ENCODE measurements at places on chromosomes 11 and 22.

GRCh38 chr11:95014184-95014821 is 10.8 kb upstream of the KDM4E start:
- DNase-seq: no peak

DNA sequence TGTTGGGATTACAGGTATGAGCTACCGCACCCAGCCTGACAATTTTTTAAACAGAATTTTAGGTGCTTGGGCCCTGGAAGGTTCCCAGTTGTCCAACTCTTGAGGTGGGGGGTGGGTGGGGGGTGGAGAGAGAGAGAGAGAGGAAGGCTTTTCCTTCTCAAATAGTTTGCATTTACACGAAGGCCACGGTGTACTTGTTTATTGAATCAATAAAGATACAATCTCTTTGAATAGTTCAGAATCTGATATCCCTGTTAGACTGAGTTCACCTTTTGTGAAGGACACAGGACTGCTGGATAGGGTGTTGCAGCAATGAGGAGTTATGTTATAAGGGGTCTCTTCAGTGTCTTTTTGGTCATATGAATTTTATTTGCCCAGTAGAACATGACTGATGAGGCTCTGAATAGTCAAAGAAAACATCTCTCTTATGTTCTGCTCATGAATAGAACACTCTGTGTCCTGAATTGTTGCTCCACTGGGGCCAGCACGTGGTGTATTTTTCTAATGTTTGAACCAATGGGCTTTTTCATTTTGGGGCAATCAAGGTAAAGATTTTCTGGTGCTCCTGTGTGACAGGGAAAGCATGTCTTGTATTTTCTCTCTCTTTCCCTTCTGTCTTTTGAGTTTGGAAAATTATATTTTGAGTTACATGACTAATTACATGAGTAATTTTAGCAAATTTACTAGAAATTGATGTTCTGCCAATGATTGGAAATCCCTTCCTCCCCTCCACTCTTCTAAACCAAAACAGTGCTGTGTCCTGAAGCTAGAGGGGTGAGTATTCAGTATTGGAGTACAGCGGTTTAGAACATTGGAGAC is 61.7 kb downstream of the PTPRJ start:
- no peak for DNase-seq

DNA sequence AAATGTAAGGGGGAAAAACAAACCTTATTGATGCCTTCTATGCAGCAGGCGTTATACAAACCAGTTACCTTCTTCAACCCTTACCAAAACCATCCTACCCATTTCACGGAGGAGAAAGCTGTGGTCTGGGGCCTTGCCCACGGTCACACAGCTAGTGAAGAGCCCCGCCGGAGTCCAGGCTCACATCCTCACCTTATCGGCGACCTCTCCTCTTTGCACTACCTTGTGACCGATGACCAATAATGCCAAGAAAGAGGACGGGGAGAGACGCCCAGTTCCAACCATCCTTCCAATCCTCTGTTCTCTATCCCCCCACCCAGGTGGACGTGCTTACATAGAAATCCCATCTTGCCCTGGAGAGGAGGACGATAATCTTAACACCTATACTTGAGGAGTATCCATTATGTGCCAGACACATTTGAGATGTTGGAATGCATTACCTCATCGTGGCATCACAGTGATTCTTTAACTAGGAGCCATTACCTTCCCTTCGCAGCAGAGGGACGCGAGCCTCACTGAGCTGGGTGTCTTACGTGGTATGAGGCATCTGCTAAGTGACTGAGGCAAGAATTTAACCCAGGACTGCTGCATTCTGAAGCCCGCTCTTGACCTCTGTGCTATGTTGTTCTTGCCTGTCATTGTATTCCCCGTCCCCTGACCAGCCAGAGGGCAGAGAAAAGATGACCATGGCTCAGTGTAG is 253.7 kb upstream of the B3GAT1 start:
- DNase-seq: no peak

DNA sequence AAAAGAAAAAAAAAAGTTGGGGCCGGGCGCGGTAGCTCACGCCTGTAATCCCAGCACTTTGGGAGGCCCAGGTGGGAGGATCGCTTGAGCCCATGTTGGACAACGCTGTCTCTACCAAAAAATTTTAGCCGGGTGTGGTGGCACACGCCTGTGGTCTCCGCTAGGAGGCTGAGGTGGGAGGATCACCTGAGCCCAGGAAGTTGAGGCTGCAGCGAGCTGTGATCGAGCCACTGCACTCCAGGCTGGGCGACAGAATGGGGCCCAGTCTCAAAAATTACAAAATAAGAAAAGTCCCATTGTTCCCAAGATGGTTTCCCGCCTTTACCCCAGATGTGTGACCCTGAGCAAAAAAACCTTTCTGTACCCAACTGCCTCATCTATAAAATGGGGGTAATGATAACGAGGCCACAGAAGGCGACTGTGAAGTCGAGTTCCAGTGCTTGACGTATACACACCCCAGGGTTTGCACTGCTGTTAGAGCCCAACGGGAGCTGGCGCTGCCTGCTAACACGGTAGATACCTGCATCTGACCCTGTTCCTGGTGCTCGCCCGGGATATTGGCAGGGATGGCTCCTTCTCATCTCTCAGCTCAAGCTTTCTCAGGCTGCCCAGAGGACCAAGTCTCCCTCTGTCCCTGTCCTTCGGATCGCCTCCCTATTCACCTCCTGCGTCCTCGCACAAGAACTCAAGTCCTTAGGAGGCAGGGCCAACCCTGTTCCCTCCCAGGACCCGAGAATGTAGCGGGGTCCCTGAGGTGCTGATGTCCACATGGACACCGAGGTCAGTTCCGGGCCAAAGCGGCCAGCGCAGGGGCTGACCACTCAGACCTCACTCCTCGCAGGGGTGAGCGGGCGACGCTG is 1.1 kb upstream of the RPLP2 start:
- peak; percentile 52 for DNase-seq

Measured in renal cortical epithelial cell (primary cell).